ENCODE measurements at places on chromosomes 11 and 22.

GRCh38 chr11:9138612-9139579 is 47.5 kb upstream of the SCUBE2 start:
- no peak for DNase-seq

- DNase-seq: no peak
These were observed 24.2 kb downstream of the ALX4 start for GRCh38 chr11:44285756-44286155.

DNA sequence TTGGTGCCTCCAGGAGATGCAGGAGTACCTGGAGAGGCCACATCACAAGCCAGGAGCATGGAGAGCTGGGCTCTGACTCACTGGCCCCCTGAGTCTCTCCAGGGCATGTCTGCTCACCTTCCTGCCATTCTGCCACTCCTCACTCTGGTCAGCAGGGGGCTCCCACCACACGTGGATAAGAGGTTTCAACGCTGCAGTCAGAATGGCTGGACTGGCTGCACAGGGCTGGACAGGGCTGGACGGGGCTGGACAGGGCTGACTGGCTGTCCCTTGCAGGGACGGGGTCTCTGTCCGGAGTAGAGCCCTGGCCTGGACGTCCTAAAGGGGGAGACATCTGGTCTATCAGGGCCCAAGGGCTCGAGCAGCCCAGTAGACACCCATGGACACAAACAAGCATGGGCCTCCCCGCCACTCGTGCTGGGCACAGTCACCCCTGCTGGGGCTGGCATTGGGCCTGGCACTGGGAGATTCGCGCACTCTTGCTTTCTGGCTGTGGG is 34.6 kb downstream of the CYTH4 start:
- peak; percentile 61 for DNase-seq

DNA sequence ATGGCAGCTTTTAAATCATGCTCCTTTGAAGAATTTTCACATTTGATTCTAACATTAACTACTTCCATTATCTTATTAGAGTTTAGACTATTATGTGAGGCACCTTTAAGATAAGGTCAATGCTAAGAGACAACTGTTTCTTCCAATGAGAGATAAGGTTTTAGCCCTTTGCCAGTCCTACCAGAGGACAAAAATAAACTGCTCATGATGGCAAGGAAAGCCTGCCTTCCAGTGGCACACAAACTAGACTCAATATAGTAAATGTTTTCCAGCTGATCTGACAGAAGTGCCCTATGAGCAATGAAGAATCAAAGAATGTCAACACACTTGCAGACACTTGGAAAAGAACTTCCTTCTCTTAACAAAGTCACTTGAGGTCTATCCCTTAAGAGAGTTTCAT is 1152.4 kb upstream of the CCDC90B start:
- DNase-seq: no peak

All from activated CD8-positive, alpha-beta memory T cell treated with anti-CD3 and anti-CD28 coated beads for 4 hours (primary cell).